ENCODE measurements at places on chromosomes 3 and 15.
A peak's percentile ranks its signal among the peaks of the same experiment; 100 is the strongest.

DNA sequence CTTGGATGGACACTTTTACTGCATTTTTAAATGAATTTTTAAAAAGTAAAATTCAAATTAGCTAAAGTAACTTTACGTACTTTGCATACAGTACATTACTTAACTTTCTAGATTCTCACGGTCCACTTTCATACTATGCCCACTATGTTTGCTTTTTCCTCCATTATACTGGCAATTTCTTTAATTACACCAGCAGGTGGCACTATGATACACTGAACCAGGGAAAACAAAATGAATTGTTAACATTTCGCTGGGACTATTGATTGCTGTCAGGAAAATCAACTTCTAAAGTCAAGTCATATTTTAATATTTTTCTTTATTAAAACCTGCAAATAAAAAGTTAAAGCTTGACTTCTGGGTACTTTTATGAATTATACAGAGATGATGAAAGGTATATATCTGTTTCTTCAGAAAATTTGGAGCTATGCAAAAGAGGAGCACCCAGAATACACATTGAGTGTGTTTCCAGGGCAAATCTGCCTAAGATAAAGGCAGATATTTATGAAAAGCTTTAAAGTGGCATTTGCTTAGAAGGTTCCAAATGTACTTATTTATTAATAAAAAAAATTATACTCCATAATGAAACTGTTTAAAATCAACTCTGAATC is 21.8 kb upstream of the POU1F1 start:
- no peak for DNase-seq

DNA sequence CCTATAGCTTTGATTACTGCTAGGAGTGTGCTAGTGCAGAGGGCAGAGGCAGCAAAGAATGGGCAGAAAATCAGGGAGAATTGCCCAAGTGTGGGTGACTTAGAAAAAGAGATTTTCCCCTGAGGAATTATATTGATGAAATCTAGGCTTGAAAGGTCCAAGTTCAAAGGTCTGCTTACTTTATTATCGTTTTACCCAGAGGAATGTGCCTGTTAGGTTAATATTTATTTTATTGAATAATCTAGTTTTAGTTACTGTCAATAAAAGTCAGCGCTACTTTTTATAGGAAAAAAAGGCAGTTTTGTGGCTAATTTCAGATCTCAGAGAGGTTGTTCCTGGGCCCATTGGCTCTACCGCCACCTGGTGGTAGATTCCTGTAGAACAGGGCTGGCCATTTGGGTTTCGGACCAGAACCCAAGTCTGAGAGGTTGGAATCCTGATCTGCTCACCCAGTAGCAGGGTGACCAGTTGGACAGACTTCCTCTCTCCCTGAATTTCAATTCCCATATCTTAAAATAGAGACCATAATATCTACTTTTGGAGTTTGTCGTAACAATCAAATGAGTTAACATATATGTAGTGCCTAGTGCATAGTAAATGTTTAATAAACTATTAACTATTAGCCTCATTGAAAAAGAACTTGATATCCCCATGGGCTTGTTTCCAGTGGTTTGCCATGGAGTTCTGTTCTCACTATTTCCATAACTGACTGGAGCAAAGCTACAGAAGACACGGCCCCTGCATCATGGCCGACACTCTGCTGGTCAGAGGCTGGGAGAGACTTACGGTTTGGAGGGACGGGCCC is 62.7 kb upstream of the ZNF148 start:
- DNase-seq = peak; percentile 71

GRCh38 chr3:72310419-72311380 is 525.8 kb upstream of the PROK2 start:
- no peak for DNase-seq

- DNase-seq = no peak
Measured at GRCh38 chr15:22954798-22955543, 25.2 kb downstream of the CYFIP1 start.

- DNase-seq = no peak
Measured at GRCh38 chr3:67647390-67647878, 7.0 kb downstream of the SUCLG2 start.

DNA sequence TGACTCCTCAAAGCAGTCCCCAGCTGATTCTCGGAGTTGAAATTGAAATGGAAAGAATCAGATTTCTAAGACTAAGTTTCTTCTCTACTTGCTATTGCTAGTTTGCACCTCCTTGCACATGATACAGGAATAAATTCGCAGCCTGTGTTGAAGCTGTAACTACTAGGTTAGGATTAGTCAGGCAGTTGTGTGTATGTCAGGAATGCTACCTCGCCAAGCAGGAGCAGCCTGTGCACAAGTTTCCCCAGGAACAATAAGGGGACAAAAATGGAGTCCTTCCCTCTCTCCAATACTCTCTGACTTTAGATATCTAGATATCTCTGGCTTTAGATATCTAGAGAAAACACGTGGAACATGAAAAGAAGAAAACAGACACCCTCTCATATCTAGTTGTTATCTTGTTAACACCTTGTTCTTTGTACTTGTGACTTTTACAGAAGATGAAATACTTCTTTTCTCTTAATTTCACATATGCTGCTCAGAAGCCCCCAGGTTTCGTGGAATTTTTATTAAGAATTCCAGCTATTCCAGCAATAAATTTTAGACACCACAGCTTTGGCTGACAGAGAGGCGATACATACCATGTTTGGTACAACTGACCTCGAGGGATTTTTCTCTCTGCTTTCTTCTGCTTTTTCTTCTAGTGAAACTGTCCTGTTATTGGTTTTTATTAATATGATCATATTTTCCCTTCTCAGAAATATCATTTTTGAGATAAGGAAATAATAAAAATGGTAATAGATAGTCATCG is 56.1 kb upstream of the CMSS1 start:
- no peak for DNase-seq

All from ovary (tissue), 10 donors.